ENCODE measurements at places on chromosomes 12 and 14.
A peak's percentile ranks its signal among the peaks of the same experiment; 100 is the strongest.

DNA sequence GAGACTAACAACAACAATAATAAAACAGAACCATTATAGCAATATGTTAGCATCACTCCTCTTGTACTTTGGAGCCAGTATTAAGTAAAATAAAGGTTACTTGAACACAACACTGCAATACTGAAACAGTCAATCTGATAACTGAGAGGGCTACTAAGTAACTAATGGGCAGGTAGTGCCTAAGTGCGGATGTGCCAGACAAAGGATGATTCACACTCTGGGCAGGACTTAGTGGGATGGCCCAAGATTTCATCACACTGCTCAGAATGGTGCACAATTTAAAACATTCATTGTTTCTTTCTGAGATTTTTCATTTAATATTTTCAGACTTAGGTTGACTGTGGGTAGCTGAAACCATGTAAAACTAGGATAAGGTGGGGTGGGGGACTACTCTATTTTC lies 131.9 kb upstream of the CAND1 start:
- DNase-seq, result no peak

DNA sequence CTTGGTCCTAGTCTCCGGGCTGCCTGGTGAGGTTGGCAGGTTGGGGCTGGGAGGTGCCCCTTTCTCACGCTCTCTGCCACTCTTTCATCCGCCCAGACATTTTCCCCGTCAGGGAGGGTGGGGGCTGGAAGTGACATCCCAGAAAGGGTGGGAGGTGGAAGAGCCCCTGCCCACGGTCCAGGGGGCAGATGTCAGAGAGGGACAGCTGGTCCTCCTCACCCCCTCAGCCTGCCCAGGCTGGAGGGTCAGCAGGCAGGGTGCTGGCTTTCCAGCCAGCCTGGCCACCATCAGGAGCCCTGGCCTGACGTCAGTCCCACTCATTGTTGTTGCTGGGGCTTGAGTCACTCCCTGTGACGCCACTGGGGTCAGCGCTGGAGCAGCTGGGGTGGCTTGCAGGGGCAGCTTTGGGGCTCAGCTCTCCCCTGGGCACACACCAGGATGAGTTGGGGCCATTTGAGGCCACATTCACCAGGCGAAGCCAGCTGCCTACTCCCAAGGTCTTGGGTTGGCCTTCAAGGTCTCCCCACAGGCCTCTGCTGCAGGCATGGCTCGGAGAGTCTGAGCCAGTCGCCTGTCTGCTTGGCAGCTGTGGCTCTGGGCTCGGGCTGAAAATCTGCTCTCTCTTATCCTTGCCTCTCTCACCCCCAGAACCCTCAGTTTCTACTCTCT lies 5.7 kb upstream of the ATG101 start:
- DNase-seq, result peak; percentile 92

DNA sequence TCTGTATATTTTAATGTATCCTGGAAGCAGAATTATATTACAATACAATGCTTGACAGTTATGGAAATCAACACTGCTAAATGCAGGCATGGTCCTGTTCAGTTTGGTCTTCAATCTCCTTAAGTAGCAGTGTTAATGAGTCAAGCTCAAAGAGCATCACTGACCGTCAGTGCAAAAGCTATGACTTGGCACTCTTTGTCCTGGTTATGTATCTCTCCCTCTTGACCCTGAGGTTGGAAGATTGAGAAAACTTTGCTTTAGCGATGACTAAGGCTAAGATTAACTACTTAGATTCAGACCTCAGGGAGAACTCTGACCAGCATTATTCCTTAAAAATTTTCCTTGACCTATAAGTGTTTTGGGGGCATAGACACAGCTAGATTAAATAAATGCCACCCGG lies 10.9 kb downstream of the CLEC7A start:
- DNase-seq, result no peak

DNA sequence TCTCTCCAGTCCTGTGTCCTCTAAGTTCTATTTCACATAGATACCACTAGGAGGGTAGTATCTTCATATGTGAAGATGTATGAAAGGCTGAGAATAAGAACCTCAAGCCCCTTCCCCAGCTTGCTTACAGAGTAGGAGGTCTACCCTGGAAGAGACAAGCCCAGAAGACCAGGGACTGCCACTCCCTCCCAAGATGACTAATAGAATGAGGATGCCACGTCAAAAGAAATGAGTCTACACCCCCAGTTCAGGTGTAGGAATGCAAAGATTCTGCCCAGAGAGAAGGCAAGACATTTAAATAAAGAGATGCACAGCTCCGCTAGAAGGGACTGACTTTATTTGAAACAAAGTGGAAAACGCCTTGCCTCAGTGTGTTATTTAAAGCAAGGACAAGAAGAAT lies 1006.0 kb upstream of the USP15 start:
- no peak for DNase-seq

GRCh38 chr12:102891756-102892155 lies 25.3 kb downstream of the PAH start:
- no peak for DNase-seq

GRCh38 chr14:38176379-38176778 lies 31.3 kb upstream of the SSTR1 start:
- no peak for DNase-seq

- peak; percentile 41 for DNase-seq
These were observed 164.6 kb downstream of the TMEM117 start for GRCh38 chr12:44000309-44000952.

DNA sequence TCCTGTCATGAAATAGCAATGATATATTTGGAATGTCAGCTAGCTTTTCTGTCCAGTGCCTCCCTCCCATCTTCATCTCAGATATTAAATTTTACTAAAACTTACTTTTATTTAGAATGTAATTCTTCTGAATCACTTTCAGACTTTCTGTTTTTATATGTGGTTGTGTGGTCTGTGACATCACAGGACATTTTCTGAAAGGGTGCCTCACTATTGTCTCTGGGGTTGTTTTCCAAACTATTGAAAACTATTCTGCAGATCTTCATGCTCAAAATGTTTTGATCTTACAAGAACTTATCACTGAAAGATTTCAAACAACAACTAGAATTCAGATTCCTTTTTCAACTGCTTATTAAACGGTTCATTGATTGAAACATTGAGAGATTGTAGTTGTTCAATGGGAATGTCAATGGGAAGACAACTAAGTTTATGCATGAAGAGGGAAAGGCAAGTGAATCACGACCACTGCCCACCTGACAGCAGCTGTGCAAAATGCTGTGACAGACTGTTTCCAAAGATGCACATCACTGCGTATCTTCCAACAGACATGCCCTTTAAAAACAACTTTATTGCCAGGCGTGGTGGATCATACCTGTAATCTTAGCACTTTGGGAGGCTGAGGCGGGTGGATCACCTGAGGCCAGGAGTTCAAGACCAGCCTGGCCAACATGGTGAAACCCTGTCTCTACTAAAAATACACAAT lies 51.3 kb downstream of the KLRG1 start:
- no peak for DNase-seq

GRCh38 chr12:92735131-92735721 lies 32.4 kb downstream of the PLEKHG7 start:
- peak; percentile 78 for DNase-seq

DNA sequence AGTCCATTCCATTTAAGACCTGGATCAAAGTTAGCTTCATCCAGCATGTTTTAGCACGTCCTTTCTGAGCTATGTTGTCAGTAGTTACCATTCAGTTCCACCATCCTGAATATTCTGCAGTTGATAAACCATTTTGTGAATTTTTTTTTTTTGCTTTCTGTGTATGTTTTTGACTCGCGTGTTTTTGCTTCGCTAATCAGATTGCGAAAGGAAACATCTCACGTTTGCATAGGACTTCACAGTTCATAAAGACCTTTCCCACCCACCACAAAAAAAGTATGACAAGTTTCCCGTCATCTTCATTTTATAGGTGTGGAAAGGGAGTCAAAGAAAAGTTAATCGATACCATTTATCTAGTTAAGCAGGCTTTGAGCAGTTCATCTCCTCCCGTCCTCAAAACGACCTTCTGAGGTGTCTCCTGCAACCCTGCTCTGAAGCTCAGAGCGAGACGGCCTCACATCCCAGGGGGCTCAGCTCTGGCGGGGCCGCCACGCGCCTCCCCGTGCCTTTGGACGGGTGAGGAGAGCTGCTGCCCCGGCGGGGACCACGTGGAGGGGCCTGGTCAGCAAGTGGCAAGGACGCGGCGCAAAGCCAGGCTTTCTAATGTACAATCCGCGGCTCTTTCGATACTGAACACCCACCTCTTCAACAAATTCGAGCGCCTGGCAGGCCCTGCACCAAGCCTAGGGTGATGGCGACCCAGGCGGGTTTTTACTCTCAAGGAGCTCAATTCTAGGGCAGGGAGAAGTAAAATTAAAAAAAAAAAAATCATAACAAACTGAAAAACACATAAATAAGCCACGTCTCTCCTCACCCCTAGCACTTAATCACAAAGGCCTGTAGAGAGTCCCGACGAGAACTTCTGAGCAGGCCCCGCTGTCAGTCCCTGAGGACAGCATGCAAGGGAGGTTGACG lies 988 bp upstream of the TMEM263 start:
- DNase-seq, result no peak

GRCh38 chr12:56020423-56021184 lies at the start of gene IKZF4:
IKZF4 (plus strand) TSS chr12:56021043; CDS start chr12:56021494, 451 bp downstream.
- DNase-seq, result no peak

DNA sequence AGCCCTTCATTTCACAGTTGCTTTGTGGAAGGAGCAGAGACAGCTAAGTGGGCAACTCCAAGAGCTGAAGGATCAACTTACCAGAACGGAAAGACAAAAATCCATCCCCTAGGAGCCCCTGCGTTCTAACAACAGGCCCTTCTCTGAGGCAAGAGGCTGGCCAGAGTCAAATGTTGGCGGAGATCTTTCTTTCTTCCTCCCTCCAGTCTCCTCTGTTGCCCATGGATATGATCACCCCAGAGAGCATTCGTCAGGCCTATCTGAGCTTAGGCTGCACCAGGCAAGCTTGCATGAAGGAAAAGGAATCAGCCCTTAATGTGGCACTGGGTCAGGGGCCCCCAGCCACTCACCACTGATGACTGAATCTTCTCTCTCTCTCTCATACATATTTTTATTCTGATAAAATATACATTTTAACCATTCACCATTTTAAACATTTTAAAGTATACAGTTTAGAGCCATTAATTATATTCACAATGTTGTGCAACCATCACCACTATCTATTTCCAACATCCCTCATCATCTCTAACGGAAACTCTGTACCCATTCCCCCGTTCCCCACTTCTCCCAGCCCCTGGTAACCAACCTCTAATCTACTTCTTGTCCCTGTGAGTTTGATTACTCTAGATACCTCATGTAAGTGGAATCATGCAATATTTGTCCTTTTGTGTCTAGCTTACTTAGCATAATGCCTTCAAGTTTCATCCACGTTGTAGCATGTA lies 52.9 kb upstream of the CCND2 start:
- no peak for DNase-seq

DNA sequence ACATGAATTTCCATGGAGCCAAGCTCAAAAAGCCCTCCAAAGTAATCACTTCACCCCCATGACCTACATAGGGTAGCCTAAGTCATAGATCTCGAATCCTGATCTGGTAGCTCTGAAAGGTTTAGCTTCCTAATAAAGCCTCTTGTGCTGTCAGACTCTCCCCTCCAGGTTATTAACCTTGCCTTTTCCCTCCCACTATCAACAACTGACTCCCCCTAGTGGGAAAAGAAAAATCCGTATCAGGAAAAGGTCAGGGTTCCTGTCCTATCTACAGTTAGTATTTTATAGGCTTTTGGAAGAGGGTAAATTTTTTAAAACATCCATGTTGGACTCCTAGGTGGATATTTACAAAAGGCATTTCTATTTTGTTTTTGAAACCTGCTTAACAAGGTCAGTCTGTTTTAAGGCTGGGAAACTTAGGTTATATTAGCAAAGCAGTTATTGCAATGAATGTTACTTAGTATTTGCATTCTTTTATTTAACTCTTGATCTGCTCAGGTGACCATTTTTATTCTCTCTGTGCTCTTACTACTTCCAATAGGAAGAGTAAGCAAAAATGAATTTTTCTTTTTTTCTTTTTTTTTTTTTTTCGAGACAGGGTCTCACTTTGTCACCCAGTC lies 8.0 kb downstream of the YY1 start:
- no peak for DNase-seq

GRCh38 chr12:7729746-7730145 lies 17.4 kb downstream of the CLEC4C start:
- no peak for DNase-seq

- DNase-seq, result no peak
These were observed 49.1 kb downstream of the SSPN start for GRCh38 chr12:26244503-26244902.

DNA sequence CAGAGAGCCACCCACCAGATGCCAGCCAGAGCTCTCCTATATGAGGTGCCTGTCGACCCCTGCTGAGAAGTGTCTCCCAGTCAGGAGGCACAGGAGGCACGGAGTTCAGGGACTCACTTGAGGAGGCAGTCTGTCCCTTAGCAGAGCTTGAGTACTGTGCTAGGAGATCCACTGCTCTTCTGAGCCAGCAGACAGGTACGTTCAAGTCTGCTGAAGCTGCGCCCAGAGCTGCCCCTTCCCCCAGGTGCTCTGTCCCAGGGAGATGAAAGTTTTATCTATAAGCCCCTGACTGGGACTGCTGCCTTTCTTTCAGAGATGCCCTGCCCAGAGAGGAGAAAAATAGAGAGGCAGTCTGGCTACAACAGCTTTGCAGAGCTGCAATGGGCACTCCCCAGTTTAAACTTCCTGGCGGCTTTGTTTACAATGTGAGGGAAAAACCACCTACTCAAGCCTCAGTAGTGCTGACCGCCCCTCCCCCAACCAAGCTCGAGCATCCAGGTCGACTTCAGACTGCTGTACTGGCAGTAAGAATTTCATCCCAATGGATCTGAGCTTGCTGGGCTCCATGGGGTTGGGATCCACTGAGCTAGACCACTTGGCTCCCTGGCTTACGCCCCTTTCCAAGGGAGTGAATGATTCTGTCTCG lies 146.7 kb upstream of the USP15 start:
- no peak for DNase-seq

- DNase-seq, result no peak
These were observed 10.1 kb downstream of the PPP1CC start for GRCh38 chr12:110732572-110732971.

- DNase-seq, result no peak
These were observed 67.8 kb downstream of the PELI2 start for GRCh38 chr14:56185992-56186391.

DNA sequence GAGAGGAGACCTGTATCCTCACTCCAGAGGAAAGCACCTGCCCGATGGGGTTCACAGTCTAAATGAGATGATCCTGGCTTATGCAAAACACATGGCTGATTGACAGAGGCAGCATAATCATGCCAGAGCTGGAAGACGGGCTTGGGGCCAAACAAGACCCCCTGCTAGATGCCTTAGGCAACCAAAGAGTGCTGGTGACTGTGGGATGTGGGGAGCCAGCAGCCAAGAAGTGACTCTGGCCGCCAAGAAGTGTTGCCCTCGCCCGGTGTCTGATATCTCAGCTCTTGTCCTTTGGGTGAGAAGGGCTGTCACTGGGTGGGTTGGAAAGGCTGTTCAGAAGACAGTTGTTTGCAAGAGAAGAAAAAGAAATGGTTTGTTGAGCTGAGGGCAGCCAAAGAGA lies 56.7 kb downstream of the PLEKHG3 start:
- no peak for DNase-seq

- no peak for DNase-seq
These were observed 1.6 kb downstream of the MSI1 start for GRCh38 chr12:120367233-120367923.

DNA sequence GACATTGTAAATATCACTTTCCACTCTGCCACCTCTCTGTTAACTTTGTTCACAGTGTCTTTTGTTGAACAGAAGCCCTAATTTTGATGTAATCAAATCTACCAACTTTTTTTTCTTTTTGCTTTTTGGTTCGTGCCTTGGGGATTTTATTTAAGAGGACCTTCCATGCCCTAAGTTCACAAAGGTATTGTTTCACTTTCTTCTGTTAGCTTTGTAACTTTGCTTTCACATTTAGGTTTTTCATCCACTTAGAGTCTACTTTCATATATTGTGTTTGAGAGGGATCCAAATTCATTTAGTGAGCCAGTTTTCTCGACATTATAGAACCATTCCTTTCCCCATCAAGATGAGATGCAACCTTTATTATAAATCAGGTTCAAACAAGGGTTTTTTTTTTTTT lies 275.7 kb upstream of the CRY1 start:
- no peak for DNase-seq
